Pulmonary artery endothelial cell (primary cell): ENCODE measurements at places on chromosomes 1 and 21. TPM values are rescaled to one million over a fixed set of nuclear protein-coding genes. Genes with fewer than 3 reads are reported as not detected.

The SAMD11 gene
- 0.07 and 0.14 TPM in 2 replicates for total RNA-seq

The RCSD1 gene
- total RNA-seq: 0.07 and 2.4 TPM in 2 replicates

The ITLN2 gene
- not detected in 2 replicates for total RNA-seq

The RNU1-1 gene
- total RNA-seq: under 0.01 TPM in 2 replicates

The FCRL1 gene
- not detected in 2 replicates for total RNA-seq

The KIF1B gene
- 28.0 and 37.8 TPM in 2 replicates for total RNA-seq

The PODN gene
- 0.26 and 0.60 TPM in 2 replicates for total RNA-seq

The LCE3D gene
- not detected in 2 replicates for total RNA-seq

The HHAT gene
- total RNA-seq: 1.6 TPM in 2 replicates

The CCNL2 gene
- 96.5 and 105 TPM in 2 replicates for total RNA-seq
